ENCODE measurements at places on chromosomes 5 and 9. TPM values are rescaled to one million over a fixed set of nuclear protein-coding genes. Genes with fewer than 3 reads are reported as not detected.

Gene ANKRD18A
- 0.51 TPM for polyA plus RNA-seq

Gene SPATA31D4
- not detected for polyA plus RNA-seq

Gene KLF4
- polyA plus RNA-seq: 100 TPM

Gene SPINK7
- 0.06 TPM for polyA plus RNA-seq

Gene GPR21
- polyA plus RNA-seq: 0.24 TPM

Gene IGIP
- 9.4 TPM for polyA plus RNA-seq

Gene LPAR1
- polyA plus RNA-seq: 22.4 TPM

Gene GRM6
- polyA plus RNA-seq: 0.70 TPM

Gene ADRA1B
- 0.12 TPM for polyA plus RNA-seq

Gene ZDHHC21
- polyA plus RNA-seq: 16.7 TPM

Gene ADAMTS19
- 4.8 TPM for polyA plus RNA-seq

Gene MAMDC4
- 772 TPM for polyA plus RNA-seq

Gene NAA35
- polyA plus RNA-seq: 22.1 TPM

All from large intestine (tissue), 12 donors.